ENCODE measurements at places on chromosomes 3 and 15. TPM values are rescaled to one million over a fixed set of nuclear protein-coding genes. Genes with fewer than 3 reads are reported as not detected.
A peak's percentile ranks its signal among the peaks of the same experiment; 100 is the strongest.

DCBLD2 gene
- polyA plus RNA-seq = 0.27 TPM

SLC30A4 gene
- 9.3 TPM for polyA plus RNA-seq

CAMK2N2 gene
- not detected for polyA plus RNA-seq

PLSCR4 gene
- polyA plus RNA-seq = not detected

DZIP3 gene
- 13.5 TPM for polyA plus RNA-seq

GRCh38 chr3:141642215-141642614, 95.9 kb upstream of the RNF7 start:
- no peaks in the 10 kb centered on the region for H3K27me3 ChIP-seq
- no peak overlapping the region for H3K4me3 ChIP-seq
- DNase-seq = no peak
- no peaks in the 10 kb centered on the region for H3K4me1 ChIP-seq
- no peaks in the 10 kb centered on the region for H3K36me3 ChIP-seq

- H3K27me3 ChIP-seq = no peaks in the 10 kb centered on the region
- peak overlapping the region; percentile 87 for H3K27ac ChIP-seq
- peak overlapping the region; percentile 56 for H3K4me3 ChIP-seq
- H3K4me1 ChIP-seq = peaks cover 34% of the 10 kb centered on the region
Measured at GRCh38 chr3:67048715-67049074, 50.6 kb downstream of the KBTBD8 start.

DNA sequence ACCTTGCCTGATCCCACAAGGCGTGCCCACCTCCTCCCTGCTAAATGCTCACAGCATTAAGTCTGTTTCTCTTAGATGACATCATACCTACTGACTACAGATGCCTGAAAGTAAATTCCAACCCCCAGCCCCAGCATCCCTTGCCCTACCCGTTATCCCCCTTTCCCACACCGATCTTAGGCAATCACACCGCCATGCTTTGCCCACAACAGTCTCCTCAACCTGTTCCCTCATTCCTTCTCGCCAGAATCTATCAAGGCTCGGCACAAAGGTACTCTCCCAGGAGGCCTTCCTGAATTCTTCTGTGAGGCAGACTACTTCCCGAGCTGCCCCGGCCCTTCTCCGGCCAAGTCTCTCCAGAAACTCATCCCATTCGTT, 789 bp upstream of the SEC61A1 start:
- H3K4me1 ChIP-seq = peaks cover 36% of the 10 kb centered on the region
- H3K27ac ChIP-seq = peak overlapping the region; percentile 95
- peaks cover 8% of the 10 kb centered on the region for H3K27me3 ChIP-seq
- no peaks in the 10 kb centered on the region for H3K36me3 ChIP-seq
- peak overlapping the region; percentile 95 for H3K4me3 ChIP-seq

- DNase-seq = no peak
- no peak overlapping the region for H3K4me3 ChIP-seq
- H3K27ac ChIP-seq = no peak overlapping the region
- no peaks in the 10 kb centered on the region for H3K36me3 ChIP-seq
- no peaks in the 10 kb centered on the region for H3K27me3 ChIP-seq
- no peaks in the 10 kb centered on the region for H3K4me1 ChIP-seq
Measured at GRCh38 chr3:84109911-84110310, 848.9 kb upstream of the CADM2 start.

- H3K4me3 ChIP-seq = no peak overlapping the region
- peaks cover 17% of the 10 kb centered on the region for H3K27me3 ChIP-seq
- no peaks in the 10 kb centered on the region for H3K36me3 ChIP-seq
- no peak for DNase-seq
- peaks cover 3% of the 10 kb centered on the region for H3K4me1 ChIP-seq
Measured at GRCh38 chr3:129599607-129600006, 6.9 kb downstream of the PLXND1 start.

DNA sequence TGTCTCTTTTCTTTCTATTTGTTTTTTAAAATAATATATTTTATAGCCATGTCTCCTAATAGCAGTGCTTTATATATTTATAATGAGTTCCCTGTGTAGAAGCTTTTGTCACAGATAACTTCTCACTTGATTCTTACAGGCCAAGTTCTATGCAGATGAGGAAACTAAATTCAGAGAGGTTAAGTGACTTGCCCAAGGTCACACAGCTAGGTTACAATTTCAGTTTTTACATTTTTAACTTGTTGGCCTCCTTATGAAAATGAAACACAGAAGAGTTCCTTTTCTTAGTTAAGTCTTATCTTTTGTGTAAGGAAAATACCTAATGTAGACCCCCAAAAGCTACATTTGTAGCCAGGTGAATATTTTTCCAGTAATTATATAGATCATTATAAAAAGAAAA, 83.3 kb upstream of the SOX2 start:
- no peaks in the 10 kb centered on the region for H3K4me1 ChIP-seq

DNA sequence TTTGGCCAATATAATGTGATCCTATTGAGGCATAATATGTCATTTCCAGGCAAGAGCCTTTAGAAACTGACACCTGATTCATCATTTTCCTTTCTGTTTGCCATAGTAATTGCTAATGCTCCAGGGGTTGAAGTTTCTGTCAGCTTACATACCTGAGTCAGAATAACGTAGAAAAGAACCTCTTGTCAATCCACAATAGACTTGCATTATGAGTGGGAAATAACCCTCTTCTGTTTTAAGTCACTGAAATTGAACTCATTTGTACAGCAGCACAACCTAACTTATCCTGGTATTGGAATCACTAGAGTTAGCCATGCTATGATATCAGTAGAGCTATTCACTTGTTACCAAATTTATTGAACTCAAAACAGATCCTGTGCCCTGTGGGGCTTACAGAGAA, 101.7 kb upstream of the TP63 start:
- no peak for DNase-seq
- H3K36me3 ChIP-seq = no peaks in the 10 kb centered on the region
- no peak overlapping the region for H3K4me3 ChIP-seq
- no peaks in the 10 kb centered on the region for H3K4me1 ChIP-seq
- H3K27ac ChIP-seq = no peak overlapping the region
